Activated CD4-positive, alpha-beta memory T cell treated with anti-CD3 and anti-CD28 coated beads, Interleukin-2, amount 10 ng/mL, durations not matched to agents 7 days and 5 days (primary cell): ENCODE measurements at places on chromosomes 11 and 22.

DNA sequence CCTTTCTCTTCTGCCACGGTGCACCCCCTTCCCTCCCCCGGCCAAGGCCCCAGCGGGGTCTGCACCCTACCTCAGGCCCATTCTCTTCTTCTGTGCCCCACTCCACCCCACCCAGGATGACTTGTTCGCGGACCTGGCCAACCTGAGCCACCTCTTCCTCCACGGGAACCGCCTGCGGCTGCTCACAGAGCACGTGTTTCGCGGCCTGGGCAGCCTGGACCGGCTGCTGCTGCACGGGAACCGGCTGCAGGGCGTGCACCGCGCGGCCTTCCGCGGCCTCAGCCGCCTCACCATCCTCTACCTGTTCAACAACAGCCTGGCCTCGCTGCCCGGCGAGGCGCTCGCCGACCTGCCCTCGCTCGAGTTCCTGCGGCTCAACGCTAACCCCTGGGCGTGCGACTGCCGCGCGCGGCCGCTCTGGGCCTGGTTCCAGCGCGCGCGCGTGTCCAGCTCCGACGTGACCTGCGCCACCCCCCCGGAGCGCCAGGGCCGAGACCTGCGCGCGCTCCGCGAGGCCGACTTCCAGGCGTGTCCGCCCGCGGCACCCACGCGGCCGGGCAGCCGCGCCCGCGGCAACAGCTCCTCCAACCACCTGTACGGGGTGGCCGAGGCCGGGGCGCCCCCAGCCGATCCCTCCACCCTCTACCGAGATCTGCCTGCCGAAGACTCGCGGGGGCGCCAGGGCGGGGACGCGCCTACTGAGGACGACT lies 15.9 kb downstream of the RTN4RL2 start:
- no peak for DNase-seq

DNA sequence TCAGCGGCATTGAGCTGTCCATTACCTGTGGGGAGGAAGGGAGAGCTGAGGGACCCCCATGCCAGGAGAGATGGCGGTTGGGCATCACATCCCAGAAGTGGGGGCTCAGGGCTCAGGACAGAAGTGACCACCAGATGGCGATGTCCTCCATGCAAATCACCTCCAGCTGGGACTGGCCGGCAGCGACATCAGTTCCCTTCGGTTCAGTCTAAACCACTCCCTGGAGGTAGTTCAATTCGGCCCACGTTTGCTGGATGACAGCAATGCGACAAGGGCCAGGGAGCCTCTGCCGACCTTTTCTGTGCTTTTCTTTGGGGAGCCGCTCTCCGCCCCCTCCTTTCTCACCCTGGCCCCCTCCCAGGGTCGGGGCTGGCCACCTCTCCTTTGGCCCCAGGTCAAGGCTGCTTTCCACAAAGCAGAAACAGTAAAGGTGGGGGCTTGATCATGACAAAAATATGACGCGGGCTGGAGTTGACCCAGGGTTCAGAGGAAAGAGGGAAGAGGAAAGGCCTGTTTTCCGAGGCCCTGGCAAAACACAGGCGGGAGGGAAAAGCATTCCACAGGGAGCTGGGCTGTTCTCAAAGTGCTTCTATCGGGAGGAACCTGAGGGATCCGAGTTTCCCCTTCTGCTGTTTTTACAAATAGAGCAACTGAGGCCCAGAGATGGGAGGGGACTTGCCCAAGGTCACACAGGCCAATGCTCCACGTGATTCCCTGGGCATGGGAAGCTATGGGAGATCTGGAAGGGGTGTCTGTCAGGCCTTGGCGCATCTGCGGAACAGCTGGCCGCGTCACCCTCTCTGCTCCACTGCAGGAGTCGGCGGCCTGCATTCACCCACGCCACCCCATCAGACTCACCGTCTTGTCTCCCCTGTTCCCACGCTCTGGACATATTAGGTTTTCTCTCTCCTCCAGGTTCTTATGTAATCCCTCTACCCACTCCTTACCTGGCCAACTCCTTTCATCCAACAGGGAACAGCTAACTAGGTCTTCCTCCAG lies 54.7 kb downstream of the FBXO7 start:
- DNase-seq, result peak; percentile 65

- no peak for DNase-seq
Observed at GRCh38 chr11:28195449-28195848, 87.3 kb downstream of the METTL15 start.

- DNase-seq, result no peak
Observed at GRCh38 chr22:50608996-50609395, 8.4 kb downstream of the MAPK8IP2 start.
